ENCODE measurements at places on chromosomes 3 and 15. TPM values are rescaled to one million over a fixed set of nuclear protein-coding genes. Genes with fewer than 3 reads are reported as not detected.

THRB gene
- 0.98 TPM for total RNA-seq

ALCAM gene
- 104 TPM for total RNA-seq

IQSEC1 gene
- 8.1 TPM for total RNA-seq

PCOLCE2 gene
- 2.8 TPM for total RNA-seq

SCN11A gene
- total RNA-seq = not detected

HTR3E gene
- total RNA-seq = not detected

UBE2E1 gene
- 153 TPM for total RNA-seq

SLC28A2 gene
- total RNA-seq = not detected

VILL gene
- total RNA-seq = 3.3 TPM

GP9 gene
- total RNA-seq = not detected

ADGRG7 gene
- total RNA-seq = not detected

NR2E3 gene
- not detected for total RNA-seq

NECTIN3 gene
- 50.1 TPM for total RNA-seq

GOLGA8Q gene
- total RNA-seq = not detected

NANOGP8 gene
- not detected for total RNA-seq

BTLA gene
- total RNA-seq = 0.10 TPM

IDH2 gene
- total RNA-seq = 95.5 TPM

ECE2 gene
- total RNA-seq = not detected

ARRDC4 gene
- total RNA-seq = 4.6 TPM

CSTA gene
- 0.78 TPM for total RNA-seq

CPNE9 gene
- total RNA-seq = not detected

CDC25A gene
- total RNA-seq = 16.9 TPM

DUOXA2 gene
- not detected for total RNA-seq

TNFSF10 gene
- 11.7 TPM for total RNA-seq

GPR156 gene
- 0.24 TPM for total RNA-seq

CA12 gene
- 23.3 TPM for total RNA-seq

KLHL6 gene
- not detected for total RNA-seq

ANKRD63 gene
- not detected for total RNA-seq

SERPINI1 gene
- total RNA-seq = 1.9 TPM

SLC22A14 gene
- 0.12 TPM for total RNA-seq

TRH gene
- not detected for total RNA-seq

PARP15 gene
- total RNA-seq = not detected

HCLS1 gene
- total RNA-seq = 0.39 TPM

ARPIN gene
- 12.0 TPM for total RNA-seq

MAP3K13 gene
- total RNA-seq = 31.0 TPM

SMC4 gene
- 317 TPM for total RNA-seq

CAMK2N2 gene
- 0.29 TPM for total RNA-seq

C2CD4A gene
- total RNA-seq = not detected

GOLGA6D gene
- total RNA-seq = not detected

GABRB3 gene
- not detected for total RNA-seq

GDPGP1 gene
- 5.9 TPM for total RNA-seq

SKOR1 gene
- total RNA-seq = not detected

DLL4 gene
- total RNA-seq = 2.5 TPM

CKMT1B gene
- total RNA-seq = not detected

EBLN2 gene
- total RNA-seq = 2.7 TPM

NDN gene
- 24.0 TPM for total RNA-seq
